DMS 273 treated with DMSO at 0.1 percent for 48 hours (cell line): ENCODE measurements at places on chromosomes 2 and 18.
A peak's percentile ranks its signal among the peaks of the same experiment; 100 is the strongest.

DNA sequence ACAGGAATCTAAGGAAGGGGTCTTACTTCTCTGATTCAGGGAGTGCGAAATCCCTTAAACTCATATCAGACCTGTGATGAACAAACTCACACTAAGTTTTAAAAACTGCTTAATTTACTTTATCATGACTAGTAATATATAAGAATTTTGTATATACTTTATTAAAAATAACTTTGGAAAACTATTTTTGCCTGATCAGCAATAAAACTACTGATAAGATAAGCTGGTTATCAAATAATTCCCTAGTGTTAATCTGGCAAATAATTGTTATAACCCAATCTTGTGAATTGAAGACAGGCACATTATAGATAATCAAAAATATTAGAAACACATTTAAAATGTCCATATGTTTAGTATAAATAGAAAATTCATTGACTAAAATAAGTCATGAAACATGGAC is 23.7 kb upstream of the DSC3 start:
- DNase-seq = no peak

GRCh38 chr2:99786636-99787390 is 297.0 kb upstream of the REV1 start:
- DNase-seq = no peak

- DNase-seq = no peak
Observed at GRCh38 chr18:811182-811891, 705 bp downstream of the YES1 start.

DNA sequence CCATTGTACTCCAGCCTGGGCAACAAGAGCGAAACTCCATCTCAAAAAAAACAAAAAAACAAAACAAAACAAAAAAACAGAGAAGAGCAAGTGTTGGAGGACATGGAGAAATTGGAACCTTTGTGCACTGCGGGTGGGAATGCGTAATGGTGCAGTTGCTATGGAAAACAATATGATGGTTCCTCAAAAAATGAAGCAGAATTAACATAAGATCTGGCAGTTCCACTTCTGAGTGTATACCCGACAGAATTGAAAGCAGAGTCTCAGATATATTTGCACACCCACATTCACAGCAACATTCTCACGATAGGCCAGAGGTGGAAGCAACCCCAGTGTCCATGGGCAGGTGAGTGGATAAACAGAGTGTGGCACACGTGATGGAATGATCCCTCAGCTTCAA is 11.0 kb upstream of the RALB start:
- DNase-seq = no peak

- no peak for DNase-seq
Observed at GRCh38 chr2:26959331-26959730, 11.1 kb upstream of the MAPRE3 start.

GRCh38 chr2:216698895-216699294 is 3.5 kb upstream of the IGFBP5 start:
- peak; percentile 68 for DNase-seq

GRCh38 chr2:235116885-235117492 is 165.2 kb downstream of the SH3BP4 start:
- DNase-seq = no peak

- peak; percentile 50 for DNase-seq
Observed at GRCh38 chr2:135093670-135094330, 41.7 kb downstream of the RAB3GAP1 start.

GRCh38 chr2:3642521-3643215 is 15.3 kb upstream of the ALLC start:
- no peak for DNase-seq

GRCh38 chr2:239704737-239705136 is 303.9 kb upstream of the HDAC4 start:
- DNase-seq = no peak

- no peak for DNase-seq
Observed at GRCh38 chr18:77054288-77054605, 78.3 kb downstream of the MBP start.

DNA sequence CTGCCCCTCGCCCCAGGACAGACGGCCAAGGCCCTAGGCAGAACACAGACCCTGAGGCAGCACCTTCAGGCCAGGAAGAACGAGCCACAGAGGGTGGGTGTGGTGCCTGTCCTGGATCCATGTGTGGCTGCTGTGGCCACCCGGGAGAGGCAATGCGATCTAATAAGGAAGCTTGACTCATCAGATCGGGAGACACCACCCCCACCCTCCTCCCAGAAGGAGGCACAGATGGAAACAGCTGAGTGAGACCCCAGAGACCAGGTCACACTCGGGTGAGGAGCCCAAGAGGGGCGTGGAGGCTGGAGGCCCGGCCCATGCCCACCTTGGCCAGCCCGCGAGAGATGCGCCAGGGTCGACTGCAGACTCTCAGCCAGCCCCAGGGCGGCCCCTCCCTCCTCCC is 20.3 kb downstream of the KCNG2 start:
- no peak for DNase-seq

DNA sequence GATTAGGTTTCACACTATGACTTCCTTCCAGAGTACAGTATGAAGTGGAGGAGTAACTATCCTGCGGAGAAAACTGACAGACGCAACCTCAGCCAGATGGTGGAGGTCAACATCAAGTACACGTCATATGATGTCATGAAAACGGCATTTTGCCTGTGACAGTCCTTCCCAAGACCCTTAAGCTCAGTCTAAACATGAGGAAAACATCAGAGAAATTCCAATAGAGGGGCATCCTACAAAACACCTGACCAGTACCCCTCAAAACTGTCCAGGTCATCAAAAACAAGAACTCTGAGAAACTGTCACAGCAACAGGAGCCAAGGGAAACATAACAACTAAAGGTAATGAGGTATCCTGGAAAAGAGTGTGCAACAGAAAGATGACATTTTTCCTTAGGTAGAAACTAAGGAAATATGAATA is 1.7 kb downstream of the RNU4ATAC start:
- peak; percentile 52 for DNase-seq

GRCh38 chr2:160394153-160394552 is 99.5 kb downstream of the RBMS1 start:
- DNase-seq = no peak

- no peak for DNase-seq
Observed at GRCh38 chr2:23203383-23203782, 181.6 kb upstream of the KLHL29 start.

GRCh38 chr18:1619507-1619906 is 714.8 kb downstream of the ADCYAP1 start:
- DNase-seq = no peak
